ENCODE measurements at places on chromosomes 2 and 18.
A peak's percentile ranks its signal among the peaks of the same experiment; 100 is the strongest.

GRCh38 chr2:69102041-69102593, 89.1 kb downstream of the ANTXR1 start:
- no peak for DNase-seq

- DNase-seq = no peak
Measured at GRCh38 chr2:27959496-27959895, 69.0 kb downstream of the BABAM2 start.

GRCh38 chr2:47899915-47900816, 6.1 kb downstream of the FBXO11 start:
- DNase-seq = no peak

DNA sequence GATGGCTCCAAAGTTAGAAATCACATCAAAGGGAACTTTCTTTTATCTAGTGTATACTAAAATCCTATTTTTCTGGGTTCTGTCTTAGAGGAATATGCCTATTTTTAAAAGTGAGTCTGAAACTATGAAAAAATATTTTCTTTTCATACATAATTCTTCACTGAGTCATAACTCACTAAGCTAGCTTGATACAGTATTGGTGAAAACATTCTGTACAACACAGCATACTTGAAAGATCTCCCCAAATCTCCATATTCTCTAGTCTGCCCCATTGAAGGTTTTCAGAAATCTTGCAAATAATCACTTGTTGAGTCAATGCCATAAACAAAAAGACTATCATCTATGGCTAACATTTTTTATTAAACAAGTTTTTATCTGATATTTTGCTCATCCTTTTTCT, 44.5 kb downstream of the COL3A1 start:
- no peak for DNase-seq

DNA sequence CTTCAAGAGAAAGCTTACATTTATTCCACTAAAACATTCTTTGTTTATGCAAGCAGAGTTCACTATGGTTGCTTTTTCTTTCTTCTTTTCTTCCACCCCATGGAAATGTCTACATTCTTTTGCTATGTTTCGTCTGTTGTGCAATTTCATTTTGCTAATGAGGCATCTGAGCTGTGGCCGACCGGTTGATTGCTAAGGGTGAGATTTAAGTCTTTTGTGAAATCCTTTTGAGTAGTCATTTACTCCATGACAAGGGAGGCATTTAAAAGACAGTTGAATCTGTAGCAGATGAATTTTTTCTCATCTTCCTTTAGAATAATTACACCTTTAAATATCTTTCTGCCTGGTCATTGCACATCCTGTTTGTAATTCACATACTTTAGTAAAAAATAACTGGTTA, 324.1 kb upstream of the THUMPD2 start:
- DNase-seq = no peak

- no peak for DNase-seq
Measured at GRCh38 chr2:236882930-236883329, 202.8 kb upstream of the COPS8 start.

- no peak for DNase-seq
Measured at GRCh38 chr2:161250864-161251436, 57.3 kb upstream of the PSMD14 start.

- no peak for DNase-seq
Measured at GRCh38 chr2:104568247-104568646, 285.7 kb upstream of the POU3F3 start.

GRCh38 chr2:30445266-30445821, 1.7 kb upstream of the LCLAT1 start:
- no peak for DNase-seq

- DNase-seq = no peak
Measured at GRCh38 chr2:42054714-42055430, 7.1 kb downstream of the PKDCC start.

GRCh38 chr2:46852124-46852523, 63.5 kb downstream of the MCFD2 start:
- no peak for DNase-seq

DNA sequence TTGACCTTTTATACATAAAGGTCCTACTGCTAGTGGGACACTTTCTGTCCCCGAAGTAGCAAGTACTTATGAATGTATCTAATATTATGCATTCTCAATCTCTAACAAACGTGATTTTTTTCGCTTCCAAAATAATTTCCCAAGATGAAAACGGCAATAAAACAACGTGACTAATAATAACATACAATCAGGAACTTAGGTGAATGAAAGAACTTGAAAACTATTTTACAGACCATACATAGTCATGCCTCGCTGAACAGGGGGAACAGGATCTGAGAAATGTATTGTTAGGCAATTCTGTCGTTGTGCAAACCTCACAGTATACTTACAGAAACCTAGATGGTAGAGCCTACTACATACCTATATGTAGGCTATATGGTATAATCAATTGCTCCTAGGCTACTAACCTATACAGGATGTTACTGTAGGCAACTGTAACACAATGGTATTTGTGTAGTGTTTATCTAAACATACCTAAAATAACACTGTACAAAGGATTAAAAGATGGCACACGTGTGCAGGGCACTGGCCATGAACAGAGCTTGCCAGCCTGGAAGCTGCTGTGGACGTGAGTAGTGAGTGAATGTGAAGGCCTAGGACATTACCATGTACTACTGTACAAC, 2.5 kb downstream of the RTN4 start:
- peak; percentile 39 for DNase-seq
